C1 segment of cervical spinal cord (tissue), 14 donors: ENCODE measurements at places on chromosomes 5 and 9.

GRCh38 chr5:127802477-127802865 is 99.3 kb downstream of the CCDC192 start:
- DNase-seq = no peak

DNA sequence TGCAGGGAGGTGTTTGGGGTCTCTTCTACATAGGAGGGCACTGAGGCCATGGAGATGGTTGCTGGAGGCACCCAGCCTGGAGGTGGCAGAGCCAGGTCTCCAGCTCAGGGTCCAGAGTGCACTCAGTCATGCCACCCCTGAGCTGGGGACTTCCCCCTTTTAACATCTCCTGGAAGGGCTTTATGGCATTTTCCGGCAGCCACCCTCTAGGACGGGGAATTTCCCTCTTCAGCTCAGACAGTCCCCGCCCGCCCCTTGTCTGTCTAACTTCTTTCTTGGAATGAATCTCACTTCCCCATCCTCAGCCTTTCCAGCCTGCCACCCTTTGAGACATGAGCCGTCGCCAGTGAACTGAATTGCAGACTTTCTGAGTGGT is 49.9 kb downstream of the COL15A1 start:
- DNase-seq = no peak

DNA sequence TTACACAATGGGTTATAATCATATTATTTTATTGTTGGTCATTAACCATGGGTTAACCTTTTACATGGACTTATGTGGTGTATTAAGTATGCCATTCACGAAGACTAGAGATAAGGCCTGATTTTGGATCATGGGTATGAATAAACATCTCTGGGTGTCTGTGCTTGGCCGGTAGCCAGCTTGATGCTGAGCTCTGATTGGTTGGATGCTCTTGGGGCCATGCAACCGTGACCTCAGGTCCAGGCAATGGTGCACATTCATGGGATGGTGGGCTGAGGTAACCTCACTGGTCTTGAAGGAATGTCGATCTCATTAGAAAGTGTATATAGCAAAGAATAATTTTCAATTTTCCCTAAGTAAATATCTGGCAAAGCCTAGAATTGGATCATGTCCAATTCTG is 158.2 kb upstream of the IL12B start:
- no peak for DNase-seq

GRCh38 chr5:53180538-53180937 is 71.0 kb upstream of the MOCS2 start:
- no peak for DNase-seq

DNA sequence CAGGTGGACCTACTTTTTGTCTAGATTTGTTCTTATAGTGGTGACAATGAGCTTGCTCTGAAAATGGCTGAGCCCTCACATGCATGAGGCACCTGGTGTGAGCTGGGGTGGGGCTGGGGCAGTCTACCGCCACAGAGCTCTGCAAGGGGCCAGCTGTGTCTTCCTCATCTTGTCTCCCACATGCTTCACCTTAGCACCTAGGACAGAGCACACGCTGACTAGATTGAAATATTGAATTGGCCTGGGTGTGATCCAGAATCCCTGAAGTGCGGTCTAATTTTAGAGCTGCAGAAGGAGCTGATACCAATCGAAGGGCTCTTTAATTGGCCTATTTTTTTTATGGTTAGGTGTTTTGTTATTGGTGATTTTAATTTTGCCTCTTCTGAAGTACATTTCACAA is 126.1 kb upstream of the NFIB start:
- DNase-seq = no peak

DNA sequence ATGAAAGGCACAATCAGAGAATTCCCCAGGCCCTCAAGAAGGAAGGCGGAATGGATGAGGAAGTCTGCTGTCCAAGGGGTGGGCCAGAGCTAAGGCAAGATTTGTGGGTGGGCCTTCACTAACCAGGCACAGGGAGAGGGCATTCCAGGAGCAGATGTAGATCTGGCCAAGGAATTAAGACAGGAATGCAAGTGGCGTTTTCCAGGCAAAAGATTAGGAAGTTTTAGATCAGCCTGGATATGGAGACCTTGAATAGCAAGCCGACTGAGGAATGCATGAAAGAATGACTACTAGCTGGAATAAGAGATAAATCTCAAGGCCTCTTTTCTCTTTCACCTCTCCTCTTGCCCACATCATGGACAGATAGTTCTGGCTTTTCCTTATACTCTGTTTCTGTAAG is 68.5 kb downstream of the GHR start:
- DNase-seq = no peak

DNA sequence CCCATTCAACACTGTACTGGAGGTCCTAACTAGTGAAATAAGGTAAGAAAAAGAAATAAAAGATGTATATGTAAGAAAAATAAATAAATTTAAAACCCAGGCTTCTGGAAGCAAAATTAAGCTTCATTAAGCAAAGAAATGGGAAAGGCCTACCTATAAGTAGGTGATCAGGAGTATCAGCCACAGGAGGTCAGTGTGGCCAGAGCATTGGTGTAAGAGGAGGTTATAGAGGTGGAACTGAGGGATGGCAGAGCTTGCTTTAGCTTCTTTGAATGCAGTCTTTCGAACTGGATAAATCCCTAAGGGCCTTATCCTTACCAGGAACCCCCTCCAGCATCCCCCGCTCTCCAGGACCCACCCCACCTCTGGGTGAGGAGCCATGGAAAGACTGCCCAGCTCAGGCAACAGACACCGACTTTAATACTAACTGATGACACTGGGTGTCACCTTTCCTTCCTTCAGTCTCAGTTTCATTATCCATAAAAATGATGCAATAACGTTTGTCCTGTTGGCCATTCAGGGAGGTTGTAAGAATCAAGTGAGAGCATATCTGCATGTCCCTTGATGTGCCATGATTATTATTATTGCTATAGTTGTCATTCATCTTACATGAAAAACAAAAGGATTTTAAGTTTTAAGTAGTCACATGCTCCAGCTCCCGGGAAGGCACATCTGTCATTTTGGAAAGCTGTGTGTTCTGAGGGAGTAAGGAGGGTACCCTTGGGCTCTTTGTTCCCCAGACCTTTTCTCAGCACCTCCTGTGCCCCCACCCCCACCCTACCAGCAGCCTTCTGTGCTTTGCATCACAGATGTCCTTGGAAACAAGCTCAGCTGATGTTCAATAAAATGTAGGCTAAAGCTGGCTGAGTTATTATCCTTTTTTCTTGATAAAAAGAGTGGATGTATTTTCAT is 50.8 kb upstream of the CTNNA1 start:
- DNase-seq = no peak

DNA sequence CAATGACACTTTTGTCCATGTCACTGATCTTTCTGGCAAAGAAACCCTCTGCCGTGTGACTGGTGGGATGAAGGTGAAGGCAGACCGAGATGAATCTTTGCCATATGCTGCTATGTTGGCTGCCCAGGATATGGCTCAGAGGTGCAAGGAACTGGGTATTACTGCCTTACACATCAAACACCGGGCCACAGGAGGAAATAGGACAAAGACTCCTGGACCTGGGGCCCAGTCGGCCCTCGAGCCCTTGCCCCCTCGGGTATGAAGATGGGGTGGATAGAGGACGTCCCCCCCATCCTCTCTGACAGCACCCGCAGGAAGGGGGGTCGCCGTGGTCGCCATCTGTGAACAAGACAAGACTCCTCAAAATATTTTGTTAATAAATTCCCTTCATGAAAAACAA is 12.0 kb downstream of the SEMA6A start:
- no peak for DNase-seq

DNA sequence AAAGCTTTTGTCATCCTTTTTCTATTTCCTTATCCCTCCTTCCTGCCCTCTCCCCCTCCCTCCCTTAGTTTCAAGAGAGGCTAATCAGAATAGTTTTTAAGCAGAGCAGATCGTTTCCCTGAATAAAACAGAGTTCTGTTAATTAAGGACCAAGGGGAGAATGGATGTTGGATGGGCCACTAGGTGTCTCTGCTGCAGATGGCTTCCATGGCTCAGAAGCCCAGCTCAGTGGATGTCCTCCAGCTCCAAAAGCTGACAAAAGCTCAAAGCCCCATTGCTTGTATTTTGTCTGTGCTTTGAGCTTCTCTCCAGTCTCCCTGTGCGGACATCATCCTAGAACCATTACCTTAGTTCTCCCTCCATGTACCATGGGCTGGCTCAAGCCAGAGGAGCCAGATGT is 21.0 kb upstream of the NPR3 start:
- DNase-seq = no peak

GRCh38 chr5:98050583-98050982 is 722.9 kb upstream of the RGMB start:
- no peak for DNase-seq

GRCh38 chr5:94024620-94025019 is 283.2 kb upstream of the POU5F2 start:
- DNase-seq = no peak

GRCh38 chr5:175680463-175680862 is 22.6 kb downstream of the HRH2 start:
- DNase-seq = no peak

GRCh38 chr5:16759147-16759773 is 142.5 kb upstream of the RETREG1 start:
- no peak for DNase-seq

DNA sequence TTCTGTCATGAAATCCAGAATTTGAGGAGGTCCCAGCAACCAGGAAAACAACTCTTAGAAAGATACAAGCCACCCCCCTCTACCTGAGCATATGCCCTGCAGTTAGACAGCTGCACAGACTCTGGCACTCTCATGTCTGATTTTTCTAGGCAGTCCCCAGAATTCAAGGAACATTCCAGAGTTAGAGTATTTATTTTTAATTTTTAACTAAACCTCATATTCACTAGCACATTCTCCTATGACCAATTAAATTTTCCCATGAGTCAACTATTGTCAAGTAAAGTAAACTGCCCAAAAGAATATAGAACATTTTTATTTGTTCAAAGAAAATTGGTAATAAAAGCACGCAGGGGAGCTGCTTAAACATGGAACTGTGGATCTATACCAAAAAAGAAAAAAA is 490.5 kb upstream of the SEMA6A start:
- no peak for DNase-seq

DNA sequence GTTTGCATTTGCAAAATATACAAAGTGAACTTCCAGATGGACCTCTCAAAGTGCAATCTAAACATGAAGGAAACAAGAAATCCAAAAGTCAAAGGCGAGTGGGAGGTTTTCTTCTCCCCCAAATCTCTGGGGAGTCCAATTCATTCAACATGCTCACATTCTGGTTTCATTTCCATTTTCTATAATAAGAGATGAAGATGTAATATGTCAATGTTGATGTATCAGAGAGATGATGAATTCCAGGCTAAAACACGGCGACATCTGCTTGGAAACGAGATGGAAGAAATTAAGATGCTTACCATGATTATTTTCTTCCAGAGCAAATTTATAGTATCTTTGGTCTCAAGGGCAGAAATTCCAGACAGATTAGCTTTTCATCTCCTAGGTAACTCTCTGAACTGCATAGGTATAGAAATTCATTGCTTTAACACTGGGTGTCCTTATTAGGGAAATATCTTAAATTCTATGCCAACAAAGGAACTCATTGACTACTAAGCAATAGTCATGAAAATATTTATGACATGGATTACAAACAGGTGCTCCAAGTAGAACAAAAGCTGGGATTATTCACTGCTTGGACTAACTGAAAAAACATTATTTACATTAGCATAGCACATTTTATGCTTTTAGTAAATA is 287.9 kb downstream of the SEC61B start:
- DNase-seq = no peak

DNA sequence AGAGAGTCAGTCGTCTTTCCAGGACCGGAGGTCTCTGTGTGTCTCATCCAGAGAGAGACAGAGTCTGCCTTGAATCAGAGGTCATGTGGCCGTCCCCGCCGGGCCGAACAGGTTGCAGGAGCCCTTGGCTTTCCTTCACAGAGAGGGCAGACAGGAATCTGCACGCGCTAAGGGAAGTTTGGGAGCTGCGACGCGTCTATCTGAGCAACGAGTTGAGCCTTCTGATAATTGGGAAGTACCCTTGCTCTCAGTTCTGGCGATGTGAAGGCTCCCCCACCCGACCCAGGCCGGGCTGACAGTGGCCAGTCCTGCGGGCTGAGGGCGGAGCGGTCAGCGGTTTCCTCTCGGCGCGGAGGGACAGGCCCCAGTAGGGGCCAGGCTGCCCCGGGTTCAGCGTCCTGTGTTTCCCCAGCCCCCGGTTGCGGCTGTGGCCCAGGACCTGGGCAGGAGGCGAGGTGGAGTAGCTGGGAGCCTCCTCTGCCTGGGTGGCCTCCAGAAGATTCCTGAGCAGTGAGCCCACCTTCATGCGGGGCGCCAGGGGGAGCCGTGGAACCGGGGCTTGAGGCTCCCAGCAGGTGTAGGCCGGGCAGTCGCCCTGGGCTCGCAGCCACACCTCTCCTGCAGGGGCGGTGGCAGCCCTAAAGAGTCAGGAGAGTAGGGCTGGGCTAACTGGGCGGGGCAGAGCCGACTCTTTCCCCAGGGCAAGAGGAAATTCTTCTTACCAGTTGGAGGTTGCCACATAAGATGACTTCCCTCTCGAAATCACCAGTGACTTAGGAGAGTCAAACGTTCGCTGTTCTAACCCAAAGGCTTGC is 13.9 kb downstream of the NR2F1 start:
- DNase-seq = no peak

- DNase-seq = no peak
Measured at GRCh38 chr5:168291964-168292785, 730 bp downstream of the WWC1 start.

DNA sequence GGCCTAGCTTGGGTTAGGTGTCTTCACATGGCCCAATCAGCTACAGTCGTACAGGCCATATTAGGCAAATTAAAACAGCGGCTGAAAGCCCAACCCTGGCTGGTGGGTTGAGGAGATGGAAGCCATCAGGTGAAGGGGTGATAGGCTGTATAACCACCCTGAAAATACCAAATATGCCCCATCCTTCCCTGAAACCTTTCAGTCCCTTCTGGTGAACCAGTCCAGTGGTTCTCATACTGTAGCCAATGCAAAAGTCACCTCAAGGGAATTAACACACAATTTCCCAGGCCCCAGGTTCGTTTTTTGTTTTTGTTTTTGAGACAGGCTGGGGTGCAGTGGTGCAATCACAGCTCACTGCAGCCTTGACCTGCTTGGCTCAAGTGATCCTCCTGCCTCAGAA is 19.8 kb upstream of the KCNV2 start:
- DNase-seq = no peak

GRCh38 chr9:111298731-111299598 is 31.1 kb downstream of the OR2K2 start:
- DNase-seq = no peak

DNA sequence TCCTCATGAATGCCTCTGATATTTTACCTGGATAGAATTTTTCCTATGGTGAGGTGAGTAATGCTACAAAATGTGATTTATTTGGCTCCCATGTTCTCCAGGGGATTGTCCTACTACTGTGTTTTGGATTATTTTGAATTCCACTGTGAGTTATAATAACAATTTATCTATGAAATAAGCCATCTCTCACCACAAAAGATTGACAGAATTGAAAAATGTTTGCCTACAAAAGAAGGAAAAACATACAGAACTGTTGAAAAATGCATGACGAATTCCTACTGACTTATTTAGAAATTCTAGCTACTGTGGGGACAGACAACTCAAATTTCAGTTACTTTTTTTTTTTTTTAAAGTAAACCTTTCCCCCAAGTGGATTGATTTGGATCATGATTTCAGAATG is 463.7 kb upstream of the GRIN3A start:
- no peak for DNase-seq

GRCh38 chr5:94432499-94432898 is 185.9 kb downstream of the KIAA0825 start:
- no peak for DNase-seq
